ENCODE measurements at places on chromosomes 16 and 17.
A peak's percentile ranks its signal among the peaks of the same experiment; 100 is the strongest.

- peak; percentile 26 for DNase-seq
Measured at GRCh38 chr17:78383725-78384471, 5.4 kb downstream of the PGS1 start.

- DNase-seq, result peak; percentile 10
Measured at GRCh38 chr17:76816590-76817135, 51.5 kb upstream of the MGAT5B start.

DNA sequence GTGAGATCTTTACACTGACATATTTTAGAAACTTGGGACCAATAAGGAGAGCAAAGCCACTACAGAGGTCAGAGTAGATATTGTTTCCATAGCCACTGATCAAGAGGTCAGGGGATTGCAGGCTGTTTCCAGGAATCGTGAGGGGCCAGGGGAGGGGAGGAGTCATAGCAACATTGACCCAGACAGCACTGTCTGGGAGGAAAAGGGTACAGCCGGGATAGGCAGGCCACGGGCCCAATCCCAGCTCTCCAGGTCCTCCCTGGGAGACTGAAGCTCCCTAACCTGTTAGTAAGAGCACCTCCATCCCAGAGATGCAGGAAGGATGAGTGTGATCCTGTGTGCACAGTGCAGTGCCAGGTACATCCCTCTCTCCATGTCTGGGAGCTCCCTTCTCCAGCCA lies 48.5 kb upstream of the TMEM132E start:
- DNase-seq, result no peak

GRCh38 chr17:75694536-75694935 lies 26.7 kb upstream of the ITGB4 start:
- DNase-seq, result no peak

DNA sequence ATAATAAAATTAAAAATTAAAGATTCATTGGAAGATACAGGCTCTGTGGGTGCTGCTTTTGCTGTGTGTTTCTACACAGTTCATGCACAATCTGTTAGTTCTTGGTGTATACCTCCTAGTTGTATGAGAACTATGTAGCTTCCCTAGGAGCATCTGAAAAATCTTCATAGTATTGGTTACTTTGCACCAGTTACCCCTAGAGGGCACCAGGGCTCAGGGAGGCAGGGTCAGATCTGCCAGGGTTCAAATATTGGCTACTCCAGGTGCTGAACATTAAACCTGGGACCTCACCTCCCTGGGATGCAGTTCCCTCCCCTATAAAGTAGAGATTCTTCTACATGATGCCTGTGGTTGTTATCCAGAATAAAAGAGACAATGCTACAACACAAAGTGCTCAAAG lies 583.0 kb upstream of the CDH11 start:
- DNase-seq, result no peak

DNA sequence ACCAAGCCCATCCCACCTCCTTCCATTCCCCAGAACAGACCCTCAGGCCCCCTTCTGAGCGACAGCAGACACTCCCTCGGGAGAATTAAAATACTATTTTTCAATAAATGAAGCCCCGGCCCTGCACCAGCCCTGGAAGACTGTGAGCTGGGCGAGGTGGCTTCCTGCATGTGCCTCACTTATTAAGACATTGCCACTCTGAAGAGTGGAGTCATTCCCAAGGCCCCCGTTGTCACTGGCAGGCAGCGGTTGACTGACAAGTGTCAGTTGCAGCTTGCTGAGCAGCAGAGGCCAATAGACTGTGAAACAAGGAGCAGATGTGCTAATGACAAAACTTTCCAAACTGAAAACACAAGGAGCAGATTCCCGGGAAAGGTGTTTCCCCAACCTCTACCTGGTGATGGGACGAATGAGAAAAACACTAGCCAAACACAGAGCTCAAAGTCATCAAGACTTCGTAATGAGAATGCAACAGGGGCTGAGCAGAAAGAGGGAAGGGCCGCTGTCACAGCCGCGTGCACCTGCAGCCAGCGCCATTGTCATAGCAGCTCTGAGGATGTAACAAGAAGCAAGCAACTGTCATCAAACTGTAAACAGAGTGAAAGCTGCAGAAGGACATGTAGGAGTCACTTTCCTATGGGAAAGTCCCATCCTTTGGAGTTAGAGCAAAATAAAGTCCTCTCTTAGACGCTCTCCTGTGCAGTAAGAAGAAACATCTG lies 232.1 kb downstream of the C16orf78 start:
- no peak for DNase-seq

DNA sequence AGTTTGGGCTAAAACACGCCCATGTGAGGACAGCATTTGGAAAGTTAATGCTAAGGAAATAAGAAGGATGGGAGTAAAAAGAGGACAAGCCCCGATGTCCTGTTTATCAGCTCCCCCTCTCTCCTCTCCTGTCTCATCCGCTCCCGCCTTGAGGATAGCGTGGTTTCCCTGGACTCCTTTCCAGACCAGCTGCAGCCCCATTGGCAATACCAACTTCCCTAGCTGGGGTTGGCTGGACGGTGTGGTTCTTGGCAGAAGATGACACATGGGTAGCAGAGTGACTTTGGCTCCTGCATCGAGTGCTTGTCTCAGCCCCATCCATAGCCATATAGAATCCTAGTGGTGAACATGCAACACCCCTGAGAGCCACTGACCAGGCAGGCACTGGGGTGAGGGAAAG lies 185.9 kb downstream of the CCDC182 start:
- DNase-seq, result no peak

GRCh38 chr16:56869513-56870275 lies 4.7 kb downstream of the SLC12A3 start:
- DNase-seq, result no peak

GRCh38 chr16:67284699-67285646 lies 5.6 kb downstream of the PLEKHG4 start:
- DNase-seq, result no peak

GRCh38 chr16:67539271-67539670 lies 10.6 kb downstream of the RIPOR1 start:
- DNase-seq, result no peak

GRCh38 chr16:47877166-47877565 lies 278.6 kb downstream of the ABCC12 start:
- no peak for DNase-seq

GRCh38 chr16:84245956-84246678 lies 6.3 kb upstream of the KCNG4 start:
- no peak for DNase-seq

DNA sequence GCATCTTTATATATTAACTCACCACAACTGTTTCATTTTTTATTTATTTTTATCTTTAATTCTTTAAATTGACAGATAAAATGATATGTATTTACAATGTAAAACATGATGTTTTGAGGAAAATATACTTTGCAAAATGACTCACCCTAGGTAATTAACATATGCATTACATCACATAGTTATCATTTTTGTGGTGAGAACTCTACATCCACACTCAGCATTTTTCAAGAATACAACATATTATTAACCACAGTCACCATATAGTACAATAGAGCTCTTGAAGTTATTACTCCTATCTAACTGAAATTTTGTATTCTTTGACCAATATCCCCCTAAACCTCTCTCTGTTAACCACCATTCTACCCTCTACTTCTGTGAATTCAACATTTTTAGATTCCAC lies 194.7 kb upstream of the KIF2B start:
- no peak for DNase-seq

DNA sequence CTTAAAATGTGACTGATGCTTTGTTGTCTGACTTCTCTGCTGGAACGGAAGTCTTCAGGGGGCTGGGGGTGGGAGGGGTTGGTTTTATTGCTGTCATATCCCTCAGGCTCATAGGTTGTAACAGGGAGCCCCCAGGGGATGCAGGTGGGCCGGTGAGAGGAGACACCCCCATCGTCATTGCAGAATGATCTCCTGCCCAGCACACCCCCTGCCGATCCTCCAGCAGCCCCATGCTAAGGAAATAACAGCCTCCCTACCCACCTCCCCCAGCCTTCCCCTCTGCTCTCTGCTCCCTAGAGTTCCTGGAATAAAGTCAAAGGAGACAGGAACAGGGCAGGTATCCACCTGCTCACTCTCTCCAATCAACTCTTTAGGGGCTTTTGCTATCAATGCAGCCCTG lies 270.1 kb upstream of the TNRC6C start:
- no peak for DNase-seq

GRCh38 chr17:40025991-40026815 lies 11.0 kb downstream of the CSF3 start:
- no peak for DNase-seq

DNA sequence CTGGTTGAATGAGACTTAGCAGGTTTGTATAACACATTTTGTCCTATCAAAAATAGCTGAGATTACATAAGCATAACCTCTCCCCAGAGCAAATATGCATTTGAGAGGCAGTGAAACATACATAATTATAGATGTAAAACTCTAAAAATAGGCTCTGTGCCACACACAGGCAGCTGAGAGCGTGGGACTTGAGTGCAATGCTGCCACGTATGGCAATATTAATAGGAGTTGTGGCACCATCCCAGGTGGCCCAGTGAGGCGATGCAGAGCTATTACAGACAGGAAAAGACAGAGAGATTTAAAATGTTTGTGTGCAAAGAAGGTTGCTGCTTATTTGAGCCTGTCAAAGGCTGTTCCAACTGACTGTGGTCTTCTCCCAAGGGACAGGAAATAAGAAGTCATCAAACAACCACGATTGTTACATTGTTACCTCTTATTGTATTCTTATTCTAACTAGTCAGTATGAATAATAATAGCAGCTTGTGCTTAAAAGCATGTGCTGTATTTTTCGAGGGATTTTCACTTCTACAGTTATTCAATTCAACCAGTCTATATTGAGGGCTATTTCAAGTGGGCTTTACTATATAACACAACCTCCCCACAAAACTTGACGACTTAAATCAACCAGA lies 116.5 kb downstream of the SALL1 start:
- no peak for DNase-seq

- DNase-seq, result no peak
Measured at GRCh38 chr17:21132428-21132827, 5.7 kb downstream of the DHRS7B start.

- DNase-seq, result peak; percentile 25
Measured at GRCh38 chr16:65123396-65124211, 1.7 kb upstream of the CDH11 start.

DNA sequence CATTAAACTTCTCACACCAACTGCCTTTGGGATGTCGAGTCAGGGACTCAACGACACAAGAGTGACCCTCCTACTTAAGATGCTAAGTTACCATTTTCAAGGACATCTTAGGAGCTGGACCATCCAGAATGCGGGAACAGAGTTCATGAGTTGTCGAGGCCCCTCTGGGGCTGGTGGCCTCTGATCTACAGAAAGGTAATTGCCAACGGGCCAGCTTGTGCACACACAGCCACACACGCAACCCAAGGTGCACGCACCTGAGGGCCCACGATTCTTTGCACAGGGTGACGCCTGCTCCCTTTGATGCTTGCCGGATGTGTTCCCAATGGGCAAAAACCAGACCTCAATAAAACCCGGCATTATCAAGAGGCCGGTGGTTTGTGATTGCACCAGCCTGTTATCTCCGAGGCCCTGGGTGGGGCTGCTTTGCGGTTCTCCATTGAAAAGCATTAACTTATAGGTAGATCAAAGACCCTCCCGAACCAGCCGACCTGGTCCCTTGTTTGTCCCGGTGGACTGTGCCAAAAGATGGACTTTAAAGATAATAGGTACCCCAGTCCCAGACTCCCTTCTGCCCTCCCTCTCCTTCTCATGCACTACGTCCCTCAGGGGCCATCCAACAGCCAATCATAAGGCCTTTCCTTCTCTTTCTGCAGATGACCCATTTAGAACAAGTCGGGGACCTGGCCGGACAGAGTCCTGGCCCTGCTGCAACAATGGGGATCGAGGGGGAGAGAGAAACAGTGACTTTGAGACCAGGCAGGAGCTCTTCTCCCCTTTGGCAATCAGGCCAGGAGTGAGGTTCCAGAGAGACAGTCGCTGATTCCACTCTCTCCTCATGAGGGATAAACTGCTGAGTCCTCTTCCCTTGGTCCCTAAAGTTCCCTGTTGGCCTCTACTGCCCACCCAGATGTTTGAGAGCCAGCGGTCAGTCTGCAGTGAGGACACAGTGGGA lies 292.5 kb downstream of the SOX9 start:
- no peak for DNase-seq

- DNase-seq, result no peak
Measured at GRCh38 chr17:44414394-44415155, 25.1 kb upstream of the ITGA2B start.

DNA sequence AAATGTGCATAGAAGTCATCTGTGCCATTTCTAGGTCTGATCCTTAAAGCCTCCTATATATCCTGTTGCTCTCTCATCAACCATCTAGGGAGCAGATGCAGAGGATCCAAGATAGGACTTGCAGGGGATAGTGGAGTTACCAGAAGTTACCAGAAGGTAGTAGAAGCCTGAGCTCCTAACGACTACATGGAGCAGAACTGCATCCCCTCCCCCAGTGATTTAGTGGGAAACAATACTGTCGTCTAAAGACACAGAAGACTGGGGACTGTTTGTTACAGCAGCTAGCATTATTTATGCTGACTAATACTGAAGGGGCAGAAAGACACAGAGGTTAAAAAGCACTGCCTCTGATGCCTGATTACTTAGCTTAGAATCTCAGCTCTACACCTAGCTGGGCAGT lies 15.8 kb downstream of the GP2 start:
- DNase-seq, result no peak

DNA sequence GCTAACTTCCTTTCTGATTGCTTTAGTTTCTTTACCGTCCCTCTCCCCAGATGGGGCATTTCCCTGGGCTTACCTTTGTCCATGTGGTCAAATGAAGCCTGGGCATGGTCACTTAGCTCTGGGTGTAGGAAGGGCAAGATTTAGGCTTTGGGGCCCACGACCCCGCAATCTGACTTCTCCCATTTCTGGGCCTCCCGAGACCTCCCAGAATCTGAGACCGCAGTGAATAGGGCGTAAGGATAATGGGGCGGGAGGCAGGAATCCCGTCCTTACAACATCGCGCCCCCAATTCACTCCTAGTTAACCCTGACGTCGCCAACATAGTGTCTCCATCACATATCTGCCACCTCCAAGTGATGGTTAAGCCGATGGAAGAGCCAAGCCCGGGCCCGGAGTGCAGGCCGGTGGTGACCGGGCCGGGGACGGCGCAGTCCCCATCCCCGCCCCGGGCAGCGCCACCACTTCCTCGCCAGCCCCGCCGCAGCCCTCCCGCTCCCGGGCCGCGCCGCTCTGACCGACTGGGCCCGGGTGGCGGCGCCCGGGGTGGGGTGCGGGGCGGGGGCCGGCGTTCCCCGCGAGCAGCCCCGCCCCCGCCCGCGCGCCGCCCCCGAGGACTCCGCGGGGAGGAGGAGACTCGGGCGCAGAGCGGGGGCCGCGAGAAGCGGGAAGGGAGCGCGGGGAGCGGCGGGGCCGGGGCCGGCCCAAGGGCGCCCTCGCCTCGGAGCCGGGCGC lies at the start of gene RHBDL3:
Gene RHBDL3 (plus strand): TSS at position 641 of the 732 bp plus-strand sequence. CDS start 358 bp downstream, outside the sequence.
- DNase-seq, result peak; percentile 47

Measured in globus pallidus (tissue), 1 donor.